Activated CD4-positive, alpha-beta T cell treated with anti-CD3 and anti-CD28 coated beads for 4 hours (primary cell): ENCODE measurements at places on chromosomes 2 and 18.

DNA sequence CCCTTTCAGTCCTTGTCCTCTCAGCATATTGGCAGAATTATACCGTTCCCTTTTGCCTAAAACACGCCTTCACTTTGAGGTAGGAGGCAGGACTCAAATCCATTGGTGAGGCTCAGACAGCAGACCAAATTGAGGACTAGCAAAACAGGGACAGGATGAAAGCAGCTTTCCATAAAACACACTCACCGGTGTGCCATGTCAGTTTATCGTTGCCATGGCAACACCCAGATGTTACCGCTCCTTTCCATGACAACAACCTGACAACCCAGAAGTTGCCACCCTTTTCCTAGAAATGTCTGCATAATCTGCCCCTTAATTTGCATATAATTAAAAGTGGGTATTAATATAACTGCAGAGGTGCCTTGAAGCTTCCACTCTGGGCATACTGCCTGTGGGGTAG lies 730.4 kb downstream of the METTL4 start:
- DNase-seq = no peak

- DNase-seq = no peak
Measured at GRCh38 chr2:22035361-22035830, 911.6 kb downstream of the TDRD15 start.

- DNase-seq = no peak
Measured at GRCh38 chr2:98895901-98896300, 40.1 kb downstream of the CRACDL start.

DNA sequence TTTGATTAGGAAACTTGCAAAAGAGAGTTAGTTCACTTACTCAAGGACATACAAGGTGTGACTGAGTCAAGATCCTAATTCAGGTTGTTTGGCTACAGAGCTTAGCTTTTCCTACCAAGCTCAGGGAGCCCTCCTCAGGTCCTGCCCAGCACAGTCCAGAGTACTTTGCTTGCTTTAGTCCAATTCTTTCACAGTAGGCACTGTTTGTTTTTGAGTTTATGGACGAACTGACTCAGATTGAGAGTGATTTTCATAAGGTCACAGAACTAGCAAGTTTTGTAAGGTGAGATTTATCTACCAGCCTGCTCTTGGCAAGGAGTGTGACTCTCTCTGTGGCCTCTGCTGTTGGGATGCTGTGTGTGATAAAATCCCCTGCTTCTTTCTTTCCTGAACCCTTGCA lies 310.5 kb downstream of the PTPRM start:
- no peak for DNase-seq

GRCh38 chr2:171309455-171310286 lies 124.1 kb downstream of the METTL8 start:
- no peak for DNase-seq

- no peak for DNase-seq
Measured at GRCh38 chr2:214649440-214650205, 159.9 kb downstream of the BARD1 start.

GRCh38 chr2:126970583-126970982 lies 71.9 kb downstream of the TEX51 start:
- no peak for DNase-seq

- no peak for DNase-seq
Measured at GRCh38 chr2:175832866-175833265, 169.2 kb downstream of the LNPK start.

- peak; percentile 45 for DNase-seq
Measured at GRCh38 chr2:104849618-104850141, 4.2 kb upstream of the POU3F3 start.

GRCh38 chr2:54589340-54590215 lies 133.5 kb downstream of the SPTBN1 start:
- DNase-seq = peak; percentile 31

- no peak for DNase-seq
Measured at GRCh38 chr2:42169874-42170521, 845 bp downstream of the EML4 start.

DNA sequence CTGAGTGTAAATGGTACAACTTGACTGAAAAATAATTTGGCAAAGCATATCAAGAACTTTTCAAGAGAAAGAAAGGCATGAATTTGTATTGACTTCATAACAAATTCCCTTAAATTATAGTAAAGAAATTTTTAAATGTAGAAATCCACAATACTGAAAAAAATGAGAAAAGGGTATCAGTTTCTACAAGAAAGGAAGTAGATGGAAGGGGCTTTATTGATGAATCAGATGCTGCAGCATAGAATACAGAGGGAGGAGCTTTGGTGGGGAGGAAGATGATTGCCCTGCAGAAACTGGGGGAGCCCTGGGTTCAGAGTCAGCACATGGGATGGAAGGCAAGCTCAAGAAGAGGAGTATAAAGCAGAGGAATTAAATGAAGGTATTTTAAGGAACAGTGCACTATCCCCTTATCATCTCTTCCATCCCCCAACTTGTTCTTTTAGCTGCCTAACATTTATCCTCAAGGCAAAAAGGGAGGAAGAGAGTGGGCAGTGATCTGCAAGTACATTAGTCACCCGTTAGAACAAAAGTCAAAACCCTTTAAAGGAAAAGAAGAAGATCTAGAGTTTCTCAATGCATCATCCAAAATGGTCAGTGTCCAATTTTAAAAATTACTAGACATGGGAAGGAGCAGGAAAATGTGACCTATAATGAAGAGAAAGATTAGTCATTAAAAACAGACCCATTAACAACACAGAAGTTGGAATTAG lies 77.7 kb downstream of the KCTD18 start:
- DNase-seq = no peak

GRCh38 chr2:237043866-237044265 lies 41.8 kb upstream of the COPS8 start:
- no peak for DNase-seq

GRCh38 chr2:195094330-195094729 lies 562.7 kb upstream of the SLC39A10 start:
- DNase-seq = no peak

GRCh38 chr2:174334781-174335251 lies at the start of gene SP9:
SP9 (plus strand) TSS chr2:174334954; CDS start chr2:174335093, 139 bp downstream.
- no peak for DNase-seq

DNA sequence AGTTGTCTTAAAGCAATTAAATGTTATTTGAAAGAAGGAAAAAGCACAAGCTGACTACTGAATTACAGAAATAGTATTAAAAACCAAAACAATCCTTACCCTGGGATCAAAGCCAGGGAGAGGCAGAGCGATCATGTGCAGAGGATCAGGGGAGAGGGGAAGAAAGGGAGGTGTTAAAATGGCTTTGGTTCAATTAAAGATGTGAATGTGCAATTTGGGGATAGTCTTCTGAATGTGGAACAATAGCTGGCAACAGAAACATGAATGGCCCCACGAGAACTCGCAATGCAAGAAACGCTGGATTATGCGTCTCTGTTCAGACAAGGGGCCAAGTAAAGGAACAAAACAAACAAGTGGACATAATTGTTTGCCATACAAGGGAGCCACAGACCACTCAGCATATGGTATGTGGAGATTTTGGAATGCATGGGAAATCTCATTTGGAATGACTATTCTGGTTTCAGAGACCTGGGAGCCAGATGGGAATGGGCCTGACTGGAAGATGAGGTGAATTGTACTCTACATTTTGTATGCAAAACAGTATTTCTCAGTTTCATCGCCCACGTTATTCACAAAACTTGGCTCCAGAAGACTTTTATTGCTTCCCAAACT lies 155.4 kb downstream of the SLC4A3 start:
- no peak for DNase-seq

DNA sequence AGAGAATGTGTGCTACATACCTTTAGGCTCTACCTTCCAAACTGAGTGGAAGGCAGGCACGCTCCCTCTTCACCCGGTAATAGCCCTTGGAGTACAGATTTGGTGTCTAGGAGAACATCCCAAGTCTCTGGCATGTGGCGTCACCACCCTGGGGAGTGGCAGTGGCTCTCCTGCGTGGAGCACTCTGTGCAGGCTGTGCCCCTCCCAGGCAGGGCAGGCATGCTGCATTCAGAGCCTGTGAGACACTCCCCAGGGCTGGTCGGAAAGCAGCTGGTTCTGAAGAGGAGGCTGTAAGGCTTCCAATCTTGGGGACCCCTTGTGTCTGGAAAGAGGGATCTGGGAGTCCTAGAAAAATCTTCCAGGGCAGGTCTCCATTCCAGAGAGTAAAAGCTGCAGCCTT lies 193.3 kb downstream of the ANKRD30B start:
- no peak for DNase-seq

DNA sequence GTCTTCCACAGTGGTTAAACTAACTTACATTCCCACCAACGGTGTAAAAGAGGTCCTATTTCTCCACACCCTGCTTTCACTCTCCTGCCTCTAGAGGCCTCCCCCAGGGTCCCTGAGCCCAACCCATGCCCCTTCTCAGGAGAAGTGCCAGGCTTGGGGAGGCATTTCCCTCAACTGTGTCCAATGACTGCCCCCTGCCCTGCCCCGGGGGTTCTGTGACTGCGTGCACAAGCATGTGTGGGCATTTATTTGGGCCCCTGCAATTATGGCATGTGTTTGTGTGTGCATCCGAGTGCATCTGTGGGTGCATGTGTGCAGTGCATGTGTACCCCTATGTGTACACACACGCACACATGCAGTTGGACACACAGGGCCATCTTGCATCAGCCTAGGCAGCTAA lies 57.3 kb downstream of the INHBB start:
- no peak for DNase-seq

GRCh38 chr2:172821370-172822338 lies 86.0 kb downstream of the RAPGEF4 start:
- no peak for DNase-seq

- DNase-seq = no peak
Measured at GRCh38 chr2:240995041-240996021, 3.1 kb upstream of the SNED1 start.

GRCh38 chr2:120820953-120821279 lies 85.2 kb downstream of the GLI2 start:
- no peak for DNase-seq

DNA sequence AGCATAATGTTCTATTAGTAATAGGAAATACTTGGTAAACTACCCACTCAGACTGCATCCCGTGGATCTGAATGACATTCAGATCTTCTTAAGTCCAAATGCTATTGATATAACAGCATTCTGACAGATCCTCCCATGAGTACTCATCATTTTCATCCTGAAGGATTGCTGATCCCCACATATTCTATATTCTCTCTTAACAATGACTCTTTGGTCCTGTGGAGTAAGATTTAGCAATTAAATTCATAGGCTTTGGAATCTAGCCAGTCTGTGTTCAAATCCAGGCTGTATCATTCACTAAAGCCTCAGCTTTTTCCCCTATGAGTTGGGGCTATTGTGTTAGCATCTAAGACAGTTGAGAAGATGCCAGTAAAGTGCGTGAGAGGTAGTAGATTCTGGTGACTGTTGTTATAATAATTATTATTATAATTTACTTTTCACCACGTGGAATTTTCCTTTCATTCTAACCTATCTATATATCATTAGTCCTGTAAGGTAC lies 591.3 kb upstream of the SYT4 start:
- no peak for DNase-seq

DNA sequence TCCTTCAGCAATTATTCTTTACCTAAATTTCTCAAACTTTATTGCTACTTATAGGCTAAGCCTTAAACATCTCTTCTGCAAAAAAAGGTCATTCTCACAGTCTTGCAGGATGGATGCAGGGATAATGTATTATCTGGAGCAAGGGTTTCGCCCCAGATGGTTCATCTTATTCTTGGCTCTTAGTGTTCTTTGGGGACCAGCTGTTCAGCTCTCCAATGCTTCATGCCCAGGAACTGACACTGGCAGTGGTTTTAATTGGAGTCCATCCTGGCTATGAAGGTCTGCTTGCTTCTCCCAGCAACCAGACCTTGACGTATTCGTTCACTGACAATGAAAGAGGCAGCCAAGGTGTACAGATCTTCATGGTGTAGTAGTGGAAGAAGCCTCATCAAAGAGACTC lies 331.9 kb downstream of the SLC8A1 start:
- DNase-seq = no peak

- no peak for DNase-seq
Measured at GRCh38 chr2:171083451-171083850, 77.2 kb downstream of the TLK1 start.

GRCh38 chr2:239441261-239442078 lies 40.6 kb upstream of the HDAC4 start:
- DNase-seq = no peak

GRCh38 chr2:238493411-238493810 lies 66.7 kb downstream of the ASB1 start:
- DNase-seq = no peak

- no peak for DNase-seq
Measured at GRCh38 chr2:36322108-36322507, 33.5 kb upstream of the CRIM1 start.

- no peak for DNase-seq
Measured at GRCh38 chr18:44686156-44686555, 5.5 kb downstream of the SETBP1 start.

DNA sequence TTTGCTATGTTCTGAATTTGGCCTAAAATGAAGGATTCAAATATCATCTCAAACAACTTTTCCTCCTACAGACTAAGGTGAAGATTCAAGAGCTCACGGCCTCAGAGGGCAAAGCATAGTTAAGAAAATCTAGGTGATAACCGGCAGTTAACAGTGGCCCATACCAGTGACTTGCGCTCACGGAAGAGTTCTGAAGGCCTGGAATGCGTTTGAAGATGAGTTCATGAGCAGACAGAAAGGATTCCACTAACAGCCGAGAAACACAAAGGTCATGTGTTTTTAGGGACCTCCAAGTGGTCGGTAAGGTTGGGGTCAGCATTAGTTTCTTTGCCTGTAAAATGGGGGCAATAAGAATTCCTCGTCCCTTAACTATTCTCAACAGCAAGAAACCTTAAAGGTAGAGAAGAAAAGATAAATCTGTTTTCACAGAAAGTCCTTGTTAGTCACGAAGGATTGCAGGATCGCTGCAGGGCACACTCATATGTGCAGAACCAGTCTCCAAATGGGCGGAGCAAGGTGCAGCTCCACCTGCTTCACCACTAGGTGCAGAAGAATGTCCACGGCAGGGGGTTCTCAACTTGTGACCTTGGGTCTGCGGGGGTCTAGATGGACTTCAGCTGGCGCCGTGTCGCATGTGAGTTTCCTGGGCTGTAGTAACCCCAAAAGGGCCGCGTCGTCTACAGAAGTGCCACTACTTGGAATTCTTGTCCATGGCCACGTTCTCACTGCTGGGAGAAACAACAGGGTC lies 708 bp upstream of the RPIA start:
- DNase-seq = peak; percentile 53

DNA sequence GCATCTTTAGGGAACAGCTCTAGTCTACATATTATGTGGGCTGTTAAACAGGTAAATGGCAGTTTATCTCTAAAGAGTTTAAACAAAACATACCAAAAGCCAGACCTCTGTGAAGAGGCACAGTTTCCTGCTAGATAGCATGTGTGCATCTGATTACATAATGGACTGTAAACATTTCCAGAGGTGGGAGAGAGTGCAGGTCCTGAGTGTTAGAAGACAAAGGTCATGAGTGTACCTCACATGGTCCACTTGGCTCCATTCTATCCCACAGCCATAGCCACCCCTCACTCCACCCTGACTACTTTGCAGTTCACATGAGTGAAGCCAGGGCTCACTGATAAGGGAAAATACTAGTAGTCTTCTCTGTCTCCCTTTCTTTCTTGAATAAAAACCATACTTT lies 233.4 kb downstream of the MTX2 start:
- no peak for DNase-seq
